Activated T-helper 9 cell treated with anti-CD3 and anti-CD28 coated beads, Interleukin-2, amount 50 U/mL, for 16 hours (primary cell): ENCODE measurements at places on chromosomes 5 and 9.

DNA sequence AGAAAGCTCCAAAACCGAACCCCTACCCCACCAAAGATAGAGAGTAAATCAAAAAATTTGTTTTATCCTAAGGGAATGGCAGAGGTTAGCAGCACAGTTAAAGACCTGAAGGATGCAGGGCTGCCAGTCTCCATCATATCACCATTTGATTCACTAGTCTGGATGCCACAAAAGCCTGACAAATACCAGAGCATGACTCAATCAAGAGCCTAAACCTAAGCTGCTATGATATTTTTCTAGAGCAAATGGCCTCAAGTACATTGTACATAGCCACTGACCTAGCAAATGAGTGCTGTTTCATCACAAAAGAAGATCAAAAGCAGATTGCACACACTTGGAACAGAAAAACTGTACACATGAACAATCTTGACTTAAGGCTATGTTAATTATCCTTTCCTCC, 48.0 kb downstream of the DPYSL3 start:
- DNase-seq: no peak

GRCh38 chr5:157658893-157659292, 6.7 kb upstream of the SOX30 start:
- no peak for DNase-seq

DNA sequence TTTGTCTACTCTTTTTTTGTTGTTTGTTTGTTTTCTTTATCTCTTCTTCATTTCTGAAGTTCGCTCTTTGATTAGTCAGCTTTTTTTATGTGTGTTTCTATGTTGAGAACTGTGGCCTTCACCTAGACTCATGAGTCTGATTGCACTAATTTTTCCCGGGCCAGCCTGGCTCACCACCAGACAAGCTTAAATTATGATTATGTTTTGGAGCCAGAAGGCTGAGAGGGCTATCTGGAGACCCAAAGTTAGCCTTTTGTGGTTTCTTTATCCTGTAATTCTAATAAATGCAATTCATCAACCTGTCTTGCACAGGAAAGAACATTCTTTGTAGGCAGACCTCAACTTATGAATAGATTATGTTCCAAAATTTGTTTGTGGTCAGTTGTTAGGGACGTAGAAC, 20.8 kb upstream of the ACTBL2 start:
- no peak for DNase-seq

DNA sequence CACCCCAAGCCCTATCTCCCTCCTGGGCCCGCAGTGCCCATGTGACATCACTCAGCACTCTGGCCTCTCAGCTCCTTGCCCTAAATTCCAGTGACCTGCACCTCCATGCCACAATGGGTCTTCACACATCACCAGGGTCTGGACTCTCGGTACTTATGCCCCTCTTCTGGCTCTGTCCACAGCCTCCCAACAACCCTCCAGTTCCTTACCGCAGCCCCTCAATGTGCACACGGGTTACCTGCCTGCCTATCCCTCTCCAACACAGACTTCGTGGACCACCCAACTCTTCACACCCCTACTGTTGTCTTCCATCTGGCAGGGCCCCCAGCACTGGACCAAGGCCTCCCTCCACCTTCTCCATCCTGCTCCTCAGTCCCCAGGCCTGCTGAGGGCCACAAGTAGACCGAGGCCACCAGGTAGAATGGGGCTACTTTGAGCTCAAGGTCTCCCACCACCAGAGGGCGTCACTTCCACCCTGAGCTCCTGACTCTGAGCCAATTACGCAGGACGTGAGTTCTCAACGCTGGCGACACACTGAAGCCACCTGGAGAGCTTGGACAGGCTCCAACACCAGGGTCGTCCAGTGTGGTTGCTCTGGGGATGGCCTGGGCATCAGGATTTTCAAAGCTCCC, 172.1 kb downstream of the GABBR2 start:
- no peak for DNase-seq

GRCh38 chr5:9698125-9698826, 68.1 kb upstream of the TAS2R1 start:
- DNase-seq: no peak

DNA sequence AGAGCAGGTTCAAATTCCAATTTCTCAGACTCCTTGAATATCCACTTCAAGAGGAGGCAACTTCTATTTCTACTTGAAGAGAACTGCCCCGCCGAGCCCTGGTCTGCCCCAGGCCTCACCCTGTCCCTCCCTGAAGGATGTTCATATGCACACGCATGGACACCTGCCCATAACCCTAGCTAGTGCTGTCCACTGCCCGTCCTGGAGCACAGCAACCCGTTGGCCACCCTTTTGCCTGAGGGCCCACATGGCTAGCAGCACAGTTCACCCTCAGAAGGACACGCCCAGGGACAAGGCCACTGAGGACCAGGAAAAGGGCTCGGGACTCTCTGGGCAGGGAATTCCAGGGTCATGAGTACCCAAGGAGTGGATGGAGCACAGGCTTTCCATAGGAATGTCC, 63.6 kb downstream of the EGFLAM start:
- DNase-seq: no peak

- DNase-seq: no peak
These were observed 10.5 kb downstream of the GLRX start for GRCh38 chr5:95812074-95812471.

DNA sequence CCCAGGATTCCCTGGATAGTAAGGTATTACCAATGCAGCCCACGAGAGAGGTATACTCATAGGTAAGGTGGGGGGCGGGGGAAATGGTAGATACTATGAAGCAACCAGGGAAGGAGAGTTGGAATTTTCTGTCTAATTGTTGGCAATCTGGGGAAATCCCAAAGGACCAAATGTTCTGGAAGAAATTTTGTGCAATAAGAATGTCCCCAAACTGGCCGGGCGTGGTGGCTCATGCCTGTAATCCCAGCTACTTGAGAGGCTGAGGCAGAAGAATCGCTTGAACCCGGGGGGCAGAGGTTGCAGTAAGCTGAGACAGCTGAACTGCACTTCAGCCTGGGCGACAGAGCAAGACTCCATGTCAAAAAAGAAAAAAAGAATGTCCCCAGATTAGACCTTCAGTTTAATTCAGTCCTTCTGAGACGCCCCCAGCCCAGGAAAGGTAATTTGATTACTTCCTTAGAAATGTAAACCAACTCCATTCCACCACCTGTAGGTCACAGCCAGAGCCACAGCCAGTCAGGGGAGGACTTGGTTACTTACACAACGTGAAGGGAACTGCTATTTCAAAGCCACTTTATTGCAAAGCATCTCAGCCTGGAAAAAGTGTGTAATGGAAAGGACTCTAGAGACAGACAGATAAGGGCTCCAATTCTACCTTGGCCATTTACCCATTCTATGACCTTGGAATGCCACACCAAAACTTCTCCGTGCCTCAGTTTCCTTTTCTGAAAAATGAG, 50.0 kb upstream of the KLF4 start:
- DNase-seq: no peak

- no peak for DNase-seq
These were observed 124.3 kb downstream of the AOPEP start for GRCh38 chr9:94850540-94851434.

GRCh38 chr5:54243483-54244080, 66.8 kb downstream of the ARL15 start:
- no peak for DNase-seq

DNA sequence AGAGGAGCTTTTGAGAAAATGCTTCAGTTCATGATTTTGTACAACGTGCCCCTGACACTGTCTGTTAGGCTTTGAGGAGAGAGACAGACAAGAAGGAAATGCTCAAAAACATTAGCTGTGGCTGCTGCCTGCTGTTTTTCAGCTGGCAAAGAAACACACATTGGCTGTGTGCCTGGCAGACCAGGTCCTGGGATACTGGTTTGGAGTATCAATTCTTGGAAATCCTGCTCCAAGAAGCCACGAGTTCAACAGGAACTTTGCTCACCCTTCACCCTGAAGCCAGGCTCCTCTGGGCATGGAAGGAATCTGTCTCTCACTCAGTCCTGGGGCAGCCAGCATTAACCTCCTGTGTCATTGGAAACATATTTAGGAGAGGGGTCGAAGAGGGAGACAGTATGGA, 245.5 kb downstream of the AUH start:
- DNase-seq: no peak

GRCh38 chr9:123235448-123235847, 32.9 kb downstream of the STRBP start:
- DNase-seq: no peak

- DNase-seq: no peak
These were observed 24.8 kb upstream of the UBAP1 start for GRCh38 chr9:34154057-34154456.

- DNase-seq: no peak
These were observed 544 bp downstream of the ADAMTS6 start for GRCh38 chr5:65481171-65481581.

GRCh38 chr5:52963636-52964035, 25.5 kb upstream of the ITGA2 start:
- DNase-seq: no peak

DNA sequence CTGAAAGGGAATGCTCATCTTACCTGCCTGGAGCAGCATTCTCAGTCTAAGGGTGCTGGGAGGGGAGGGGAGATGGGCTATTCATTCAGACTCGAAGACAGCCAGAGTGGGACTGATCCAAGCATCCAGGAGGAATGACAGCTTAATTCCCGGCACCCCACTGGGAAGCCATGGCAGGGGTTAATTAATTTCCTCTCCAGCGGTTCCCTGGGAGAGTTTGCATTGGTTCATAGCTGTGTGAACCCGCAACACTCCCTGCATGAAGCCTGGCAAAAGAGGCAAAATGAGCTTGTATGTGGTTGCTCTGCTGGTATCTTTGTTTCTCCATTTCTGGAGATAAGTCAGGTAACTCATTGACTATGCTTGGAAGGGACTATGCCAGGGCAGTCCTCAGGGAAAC, 401.0 kb upstream of the SLC24A2 start:
- DNase-seq: no peak

DNA sequence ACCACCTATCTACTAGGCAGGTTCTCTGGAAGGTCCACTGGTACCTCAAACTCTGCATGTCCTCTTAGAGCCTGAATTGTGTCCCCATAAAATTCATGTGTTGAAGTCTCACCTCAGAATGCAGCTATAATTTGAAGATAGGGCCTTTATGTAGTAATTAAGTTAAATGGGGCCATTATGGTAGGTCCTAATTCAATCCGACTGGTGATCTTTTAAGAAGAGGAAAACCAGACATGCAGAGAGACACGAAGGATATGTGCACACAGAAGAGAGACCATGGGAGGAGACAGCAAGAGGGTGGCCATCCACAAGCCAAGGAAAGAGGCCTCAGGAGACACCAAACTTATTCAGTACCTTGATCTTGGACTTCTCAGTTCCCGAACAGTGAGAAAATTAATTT, 345.4 kb downstream of the ENC1 start:
- DNase-seq: no peak

DNA sequence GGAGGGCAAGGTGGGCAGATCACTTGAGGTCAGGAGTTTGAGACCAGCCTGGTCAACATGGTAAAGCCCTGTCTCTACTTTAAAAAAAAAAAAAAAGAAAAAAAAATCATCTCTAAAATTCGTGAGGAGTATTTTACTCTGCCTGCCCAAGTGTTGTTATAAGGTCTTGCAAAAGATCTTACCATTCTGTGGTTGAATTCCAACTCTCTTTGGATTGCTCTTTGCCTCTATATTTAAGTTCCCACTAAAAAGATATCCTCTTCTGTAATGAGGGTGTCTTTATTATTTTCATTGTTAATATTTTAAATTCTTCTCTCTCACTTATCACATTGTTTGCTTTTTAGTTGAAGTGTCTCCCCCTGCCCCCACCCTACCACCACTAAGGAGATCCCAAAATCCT, 33.4 kb downstream of the CREBRF start:
- no peak for DNase-seq

GRCh38 chr9:76521906-76522305, 62.9 kb downstream of the GCNT1 start:
- no peak for DNase-seq

DNA sequence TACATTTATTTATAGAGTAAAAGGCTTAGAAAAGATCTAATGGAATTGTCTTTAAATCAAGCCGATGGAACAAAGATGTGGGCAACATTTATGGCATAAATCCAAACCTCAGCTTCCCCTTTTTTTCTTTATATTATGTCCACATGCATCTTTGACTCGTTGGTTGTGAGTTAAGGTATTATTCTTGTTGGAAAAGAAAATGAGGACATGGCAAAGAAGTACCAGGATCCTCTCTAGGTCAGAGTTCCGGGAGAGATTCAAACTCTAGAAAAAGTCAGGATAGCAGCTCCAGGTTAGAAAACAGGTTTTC, 508 bp upstream of the NME5 start:
- DNase-seq: no peak

DNA sequence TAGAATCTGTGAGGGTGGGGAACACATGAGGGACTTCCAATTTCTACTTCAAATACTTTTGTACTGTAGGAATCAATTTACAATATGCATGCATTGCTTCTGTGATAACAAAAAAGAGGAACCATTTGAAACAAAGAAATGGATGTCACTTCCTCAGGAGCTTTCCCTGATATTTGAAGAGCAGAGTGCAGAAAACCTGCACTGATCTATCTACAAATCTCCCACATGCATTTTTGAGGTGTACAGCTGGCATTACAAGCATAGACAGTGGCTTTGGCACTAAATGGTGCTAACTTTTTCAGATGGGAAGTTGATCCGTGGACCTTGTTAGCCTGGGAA, 27.7 kb downstream of the YIPF5 start:
- DNase-seq: no peak

DNA sequence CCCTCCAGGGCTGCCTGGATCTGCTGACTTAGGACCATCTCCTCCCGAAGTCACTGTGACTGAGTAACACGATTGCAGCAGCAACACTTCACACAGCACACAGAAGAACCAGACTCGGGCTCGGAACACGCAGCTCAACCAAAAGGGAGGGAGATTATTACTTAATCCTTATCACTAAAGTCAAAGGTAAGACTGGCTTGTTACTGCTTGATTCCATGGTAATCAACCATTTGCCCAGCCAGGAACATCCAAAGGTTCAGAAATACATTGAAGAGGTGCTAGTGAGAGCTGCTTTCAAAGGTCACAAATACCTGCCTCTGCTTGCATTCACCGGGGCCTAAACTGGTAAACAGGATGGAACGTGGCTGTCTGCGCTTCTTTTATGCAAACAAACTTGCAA, 7.7 kb downstream of the FBP1 start:
- no peak for DNase-seq

- no peak for DNase-seq
These were observed 38.7 kb downstream of the GEMIN5 start for GRCh38 chr5:154899151-154899816.

DNA sequence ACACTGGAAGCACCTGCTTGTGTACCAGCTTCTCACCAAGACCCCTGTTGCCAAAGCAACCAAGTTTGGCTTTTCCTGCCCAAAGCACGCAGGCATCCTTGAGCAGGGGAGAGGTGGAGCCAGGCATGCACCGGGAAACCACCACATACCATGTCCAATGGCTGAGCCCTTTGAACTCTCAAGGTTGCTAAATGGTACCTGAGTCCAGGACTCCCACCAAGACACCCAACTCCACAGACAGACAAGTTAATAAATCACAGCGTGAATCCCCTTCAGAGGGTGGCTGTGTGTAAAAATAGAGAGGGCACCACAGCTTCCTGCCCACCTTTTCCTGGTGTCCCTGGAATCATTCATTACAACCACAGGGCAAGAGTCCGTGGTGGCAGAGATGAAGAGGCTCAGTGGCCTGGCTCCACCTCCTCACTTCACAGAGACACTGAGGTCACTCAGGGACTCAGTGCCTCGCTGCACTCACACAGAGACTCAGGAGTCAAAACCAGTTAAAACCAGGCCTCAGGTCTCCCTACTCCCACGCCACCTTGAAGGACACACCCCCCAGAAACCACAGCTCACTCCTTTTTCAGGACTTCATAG, 143.7 kb downstream of the C5orf15 start:
- DNase-seq: no peak
